ENCODE measurements at places on chromosomes 1 and 21. TPM values are rescaled to one million over a fixed set of nuclear protein-coding genes. Genes with fewer than 3 reads are reported as not detected.

Gene AGL
- 3.1 TPM for total RNA-seq

Gene PTPN14
- total RNA-seq, result 12.1 TPM

Gene FGR
- not detected for total RNA-seq

Gene BLACAT1
- not detected for total RNA-seq

Gene MTR
- total RNA-seq, result 4.7 TPM

Gene C1orf185
- not detected for total RNA-seq

All from A549 treated with AZD2906 at 1 μM for 4 hours (cell line).